ENCODE measurements at places on chromosomes 5 and 9. TPM values are rescaled to one million over a fixed set of nuclear protein-coding genes. Genes with fewer than 3 reads are reported as not detected.

GRCh38 chr9:73680831-73681230, 529.2 kb downstream of the ANXA1 start:
- DNase-seq, result no peak

GRCh38 chr9:38771593-38771992, 51.7 kb upstream of the FAM240B start:
- no peak for DNase-seq

- peak; percentile 40 for DNase-seq
Measured at GRCh38 chr9:109098171-109098959, 21.4 kb downstream of the TMEM245 start.

GRCh38 chr9:134854541-134854981, 26.0 kb upstream of the FCN2 start:
- DNase-seq, result no peak

- DNase-seq, result no peak
Measured at GRCh38 chr5:1446602-1447343, 1.5 kb upstream of the SLC6A3 start.

DNA sequence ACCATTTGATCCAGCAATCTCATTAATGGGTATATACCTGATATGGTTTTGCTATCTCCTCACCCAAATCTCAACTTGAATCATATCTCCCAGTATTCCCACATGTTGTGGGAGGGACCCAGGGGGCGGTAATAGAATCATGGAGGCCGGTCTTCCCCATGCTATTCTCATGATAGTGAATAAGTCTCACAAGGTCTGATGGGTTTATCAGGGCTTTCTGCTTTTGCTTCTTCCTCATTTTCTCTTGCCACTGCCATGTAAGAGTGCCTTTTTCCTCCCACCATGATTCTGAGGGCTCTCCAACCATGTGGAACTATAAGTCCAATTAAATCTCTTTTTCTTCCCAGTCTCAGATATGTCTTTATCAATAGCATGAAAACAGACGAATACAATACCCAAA, 74.5 kb upstream of the APC start:
- DNase-seq, result no peak

GRCh38 chr5:131589510-131590348, 45.3 kb downstream of the RAPGEF6 start:
- DNase-seq, result peak; percentile 76

DNA sequence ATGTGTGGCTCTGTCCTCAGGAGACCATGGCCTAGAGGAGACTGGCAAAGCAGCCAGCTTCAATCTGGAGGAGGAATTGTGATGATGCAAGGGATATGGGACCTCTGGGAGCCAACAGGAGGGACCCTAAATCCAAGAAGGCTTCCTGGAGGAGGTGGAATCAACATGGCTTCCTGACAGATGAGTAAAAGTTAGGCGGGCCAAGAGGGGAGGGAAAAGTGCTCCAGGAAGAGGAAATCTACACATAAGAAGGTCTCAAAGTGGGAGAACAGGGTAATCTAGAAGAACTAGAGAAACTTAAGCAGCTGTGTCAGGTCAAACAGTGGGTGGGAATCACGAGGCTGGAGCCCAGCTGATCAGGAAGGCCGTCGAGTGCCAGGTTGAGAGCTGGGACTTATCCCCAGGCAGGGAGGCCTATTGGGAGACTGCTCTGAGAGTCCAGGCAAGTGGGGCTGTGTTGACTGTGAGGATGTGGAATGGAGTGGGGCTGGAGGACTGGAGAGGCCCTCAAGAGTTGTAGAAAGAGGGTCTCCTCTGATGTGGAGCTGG, 119.1 kb downstream of the C9orf50 start:
- DNase-seq, result no peak

DNA sequence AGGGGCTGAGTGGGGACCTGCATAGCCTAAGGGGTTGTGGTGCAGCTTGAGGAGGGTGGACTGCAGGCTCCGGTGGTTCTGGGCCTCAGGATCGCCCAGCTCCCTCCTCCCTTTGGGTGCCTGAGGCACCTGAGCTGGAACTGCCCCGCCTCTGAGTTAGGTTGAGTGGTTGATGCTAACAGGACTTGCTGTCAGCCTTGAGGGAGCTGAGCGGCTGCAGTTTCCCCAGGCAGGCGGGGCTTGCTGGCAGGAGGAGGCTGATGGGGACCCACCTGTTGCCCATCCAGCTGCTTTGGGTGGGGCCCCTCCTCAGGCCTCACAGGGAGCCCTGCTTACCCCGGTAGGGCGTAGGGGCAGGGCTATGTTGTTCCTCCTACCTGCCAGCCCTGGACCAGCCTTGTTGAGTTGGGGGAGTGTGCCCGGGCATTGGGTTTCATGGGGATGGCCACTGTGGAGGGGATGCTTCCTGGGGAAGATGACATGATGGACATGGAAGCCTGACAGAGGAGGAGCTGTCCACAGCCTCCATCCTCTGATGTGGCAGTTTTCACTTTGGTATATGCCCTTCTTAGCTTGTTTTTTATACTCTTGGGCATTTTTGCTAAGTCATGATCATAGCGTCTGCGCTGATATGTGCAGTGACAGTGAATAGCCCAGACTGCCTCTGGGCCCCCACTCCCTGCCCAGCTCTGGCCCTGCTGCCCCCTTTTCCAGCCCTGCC, 14.3 kb downstream of the WNK2 start:
- DNase-seq, result no peak

DNA sequence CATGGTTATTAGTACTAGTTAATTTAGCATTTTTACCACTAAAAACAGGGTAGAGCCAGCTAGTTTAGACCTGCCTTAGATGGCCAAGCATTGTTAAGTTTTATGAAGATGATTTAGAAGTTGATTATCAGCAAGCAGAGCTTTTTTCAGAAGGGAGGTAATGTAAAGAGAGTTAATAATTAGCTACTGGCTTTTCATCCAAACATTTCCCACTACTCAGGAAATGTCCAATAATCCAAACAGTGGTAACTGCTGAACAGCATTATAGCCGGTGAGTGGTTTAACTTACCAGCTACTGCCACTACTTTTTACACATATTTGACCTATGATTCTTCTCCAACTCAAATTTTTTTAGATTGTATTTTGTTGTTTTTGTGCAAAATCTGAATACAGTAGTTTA, 1.7 kb downstream of the ITGA1 start:
- DNase-seq, result no peak

- DNase-seq, result no peak
Measured at GRCh38 chr9:34291023-34291422, 38.0 kb downstream of the KIF24 start.

GRCh38 chr5:67561151-67561932, 364.7 kb upstream of the CD180 start:
- DNase-seq, result no peak

DNA sequence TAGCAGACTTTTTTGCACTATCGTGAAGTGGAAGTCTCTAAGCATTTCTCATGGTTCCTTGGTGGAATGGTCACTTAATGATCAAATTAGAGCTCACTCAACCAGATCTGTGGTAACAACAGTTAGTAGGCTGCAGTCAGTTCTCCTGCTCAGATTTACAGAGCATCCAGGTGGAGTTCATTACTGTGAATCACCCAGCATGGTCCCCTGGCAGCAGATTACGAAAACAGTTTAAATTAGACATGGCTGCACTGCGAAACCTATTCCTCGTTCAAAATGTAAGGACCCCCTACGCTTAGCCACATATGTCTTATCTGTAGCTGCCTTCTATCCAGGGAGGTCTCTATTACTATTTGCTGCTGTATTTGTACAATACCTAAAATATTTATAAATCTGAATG, 823.6 kb upstream of the ARRDC3 start:
- no peak for DNase-seq

DNA sequence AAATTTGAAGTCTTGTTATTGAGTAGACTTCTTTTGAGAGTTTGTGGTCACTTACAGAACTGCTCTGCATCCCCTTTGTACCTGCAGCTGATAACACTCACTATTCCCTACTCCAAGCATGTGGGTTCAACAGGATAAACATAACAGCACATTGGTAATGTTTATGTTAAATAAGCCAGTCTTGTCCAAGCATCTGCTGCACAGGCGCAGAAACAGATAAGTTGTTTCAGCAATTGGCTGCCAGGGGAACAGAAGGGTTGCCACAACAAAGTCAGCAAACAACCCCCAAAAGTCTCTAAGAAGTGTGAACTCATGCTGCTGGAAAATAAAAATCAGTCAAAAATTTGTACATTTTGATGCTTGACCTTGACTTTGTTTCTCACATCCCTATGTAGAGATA, 174.6 kb downstream of the GDNF start:
- DNase-seq, result no peak

DNA sequence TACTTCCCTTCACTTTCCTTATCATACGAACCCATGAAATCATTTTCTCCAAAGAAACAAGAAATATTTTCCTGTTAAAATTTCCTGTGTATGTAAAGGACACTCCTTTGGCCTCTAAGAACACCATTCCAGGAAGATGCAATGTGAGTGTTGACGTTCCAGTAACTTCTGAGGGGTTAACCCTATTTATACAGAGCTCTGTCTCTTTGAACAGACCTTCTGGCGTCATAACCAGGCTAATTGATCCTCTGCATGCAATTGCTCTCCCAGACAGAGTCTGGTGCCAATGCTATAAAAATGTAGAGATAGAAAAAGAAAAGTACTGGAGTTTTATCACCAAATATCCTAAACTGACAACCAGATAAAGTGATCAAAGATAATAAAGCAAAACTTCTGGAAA, 218.5 kb downstream of the TLE1 start:
- no peak for DNase-seq

GRCh38 chr9:34451545-34451944, 6.8 kb downstream of the FAM219A start:
- DNase-seq, result no peak

- DNase-seq, result no peak
Measured at GRCh38 chr5:145976431-145977155, 40.2 kb downstream of the SH3RF2 start.

DNA sequence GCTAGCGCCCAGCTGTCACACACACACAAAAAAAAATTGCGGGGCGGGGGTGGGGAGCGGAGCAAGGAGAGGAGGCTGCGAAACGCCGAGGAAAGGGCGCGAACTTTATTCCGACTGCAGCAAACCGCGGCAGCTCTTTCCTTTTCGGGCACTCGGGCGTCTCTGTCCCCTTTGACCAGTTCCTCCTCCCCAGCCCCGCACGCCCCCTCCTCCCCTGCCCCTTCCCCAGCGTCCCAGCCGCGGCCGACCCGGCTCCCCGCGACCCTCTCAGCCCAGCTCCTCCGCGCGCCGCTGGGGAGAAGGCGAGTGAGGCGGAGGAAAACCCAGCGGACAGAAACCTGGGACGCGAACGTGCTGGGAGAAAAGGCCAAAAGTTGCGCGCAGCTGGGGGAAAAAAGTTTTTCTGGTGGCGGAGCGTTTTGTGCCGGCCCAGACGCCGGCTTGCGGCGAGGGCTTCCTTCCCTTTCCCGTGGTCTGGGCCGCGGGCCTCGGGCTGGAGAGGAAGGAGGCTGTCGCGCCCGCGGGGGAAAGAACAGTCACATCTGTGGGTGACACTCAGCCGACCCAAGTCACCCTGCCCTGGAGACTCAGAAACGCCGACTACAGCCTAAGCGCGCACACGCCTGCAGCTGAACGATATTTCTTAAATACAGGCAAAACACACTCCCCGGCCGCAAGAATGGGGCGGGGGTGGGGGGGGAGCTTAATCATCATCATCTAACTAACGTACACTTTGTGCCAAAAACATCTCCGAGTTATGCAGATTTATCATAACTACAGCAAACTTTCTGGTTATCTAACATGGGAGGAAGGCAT, 1.1 kb upstream of the BNC2 start:
- DNase-seq, result peak; percentile 50

DNA sequence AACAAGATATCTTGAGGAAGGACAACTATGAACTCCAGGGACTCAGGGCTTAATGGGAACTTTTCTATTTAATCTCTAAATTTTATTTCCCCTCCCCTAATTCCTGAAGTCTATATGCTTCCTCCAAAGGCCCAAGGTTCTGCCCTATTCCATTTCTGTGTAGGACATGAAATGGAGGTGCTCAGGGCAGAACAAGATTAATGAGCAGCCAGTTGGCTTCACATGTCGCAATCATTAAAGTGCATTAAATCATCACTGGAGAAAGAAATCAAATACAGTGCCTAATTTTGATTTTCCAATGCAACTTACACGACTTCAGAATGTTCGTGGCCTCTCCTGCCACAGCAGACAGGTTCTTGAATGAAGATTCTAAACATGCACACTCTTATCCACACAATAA, 862.1 kb downstream of the PTPRD start:
- DNase-seq, result no peak

- no peak for DNase-seq
Measured at GRCh38 chr5:181219262-181220177, 3.6 kb upstream of the TRIM41 start.

DNA sequence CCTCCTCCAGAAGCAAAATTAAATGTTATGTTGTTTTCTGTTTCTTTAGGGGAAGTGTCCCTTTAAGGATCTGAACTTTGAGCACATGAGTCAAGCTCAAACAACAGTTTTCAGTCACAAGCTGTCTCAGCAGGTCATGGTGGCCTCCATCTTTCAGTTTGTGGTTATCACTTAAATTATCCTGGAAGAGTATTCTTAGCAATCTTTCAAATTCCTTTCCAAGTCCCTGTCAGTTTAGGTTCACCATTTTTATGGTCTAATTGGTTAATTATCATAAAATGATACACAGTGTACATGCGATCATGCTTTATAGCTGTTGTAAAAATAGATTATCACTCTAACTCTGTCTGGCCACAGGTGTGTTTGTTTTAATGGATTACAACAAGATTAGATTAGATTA, 43.1 kb upstream of the SELENOP start:
- peak; percentile 64 for DNase-seq

DNA sequence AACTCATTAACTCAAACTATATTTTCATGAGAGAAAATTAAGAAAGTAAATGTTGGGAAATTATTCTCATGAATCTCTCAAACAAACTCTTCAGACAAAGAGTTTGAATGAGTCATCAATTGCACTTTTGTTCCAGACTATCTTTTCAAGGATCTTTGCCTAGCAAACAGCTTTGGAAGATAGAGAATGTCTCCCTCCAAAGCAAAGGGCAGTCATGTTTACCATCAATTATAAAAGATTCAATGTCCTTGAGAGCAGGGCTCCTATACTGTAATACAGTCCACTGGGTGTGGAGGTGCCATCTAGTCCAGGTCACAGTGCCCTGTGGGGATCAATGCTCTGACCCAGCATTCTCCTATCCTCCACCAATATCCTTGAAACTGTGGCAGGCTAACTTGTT, 1429.3 kb downstream of the EFNA5 start:
- peak; percentile 6 for DNase-seq

DNA sequence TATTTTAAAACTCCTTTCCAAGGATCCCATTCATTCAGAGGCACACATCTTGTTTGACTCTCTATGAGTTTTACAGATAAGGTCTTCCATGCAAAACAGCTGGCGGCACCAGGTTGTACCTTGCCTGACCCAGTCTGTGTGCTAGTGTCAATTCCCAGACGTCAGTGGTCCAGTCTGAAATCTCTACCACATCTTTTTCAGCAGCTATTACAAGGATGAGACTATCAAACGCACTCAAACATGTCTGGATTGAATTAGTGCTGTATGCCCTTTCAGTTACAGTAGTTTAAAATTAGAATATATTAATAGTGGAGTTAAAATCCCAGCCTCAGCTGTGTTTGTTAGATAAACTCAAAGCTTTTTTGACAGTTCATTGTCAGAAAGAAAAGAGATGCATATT, 11.7 kb downstream of the CDC14B start:
- DNase-seq, result no peak

CTSV gene
- total RNA-seq, result 107 TPM

JAKMIP2 gene
- total RNA-seq, result 6.1 TPM

ERBIN gene
- total RNA-seq, result 118 TPM

SLCO6A1 gene
- total RNA-seq, result 0.52 TPM

NOP16 gene
- 22.9 TPM for total RNA-seq

RNF145 gene
- total RNA-seq, result 37.4 TPM

ORM2 gene
- 52.0 TPM for total RNA-seq

ZBTB43 gene
- total RNA-seq, result 16.4 TPM
